ENCODE measurements at places on chromosomes 4 and X.

GRCh38 chr4:145679991-145680455 is at the start of gene C4orf51:
Gene C4orf51, plus strand, starts transcription at chr4:145680146. Its CDS starts 58 bp downstream, at chr4:145680204.
- peak; percentile 9 for DNase-seq

- DNase-seq, result no peak
Measured at GRCh38 chr4:141524116-141524515, 112.3 kb upstream of the IL15 start.

- DNase-seq, result no peak
Measured at GRCh38 chr4:71938776-71939175, 93.0 kb upstream of the NPFFR2 start.

GRCh38 chrX:154650221-154650510 is 3.2 kb downstream of the CTAG2 start:
- DNase-seq, result no peak

GRCh38 chr4:35565640-35566039 is 678.7 kb downstream of the ARAP2 start:
- no peak for DNase-seq

DNA sequence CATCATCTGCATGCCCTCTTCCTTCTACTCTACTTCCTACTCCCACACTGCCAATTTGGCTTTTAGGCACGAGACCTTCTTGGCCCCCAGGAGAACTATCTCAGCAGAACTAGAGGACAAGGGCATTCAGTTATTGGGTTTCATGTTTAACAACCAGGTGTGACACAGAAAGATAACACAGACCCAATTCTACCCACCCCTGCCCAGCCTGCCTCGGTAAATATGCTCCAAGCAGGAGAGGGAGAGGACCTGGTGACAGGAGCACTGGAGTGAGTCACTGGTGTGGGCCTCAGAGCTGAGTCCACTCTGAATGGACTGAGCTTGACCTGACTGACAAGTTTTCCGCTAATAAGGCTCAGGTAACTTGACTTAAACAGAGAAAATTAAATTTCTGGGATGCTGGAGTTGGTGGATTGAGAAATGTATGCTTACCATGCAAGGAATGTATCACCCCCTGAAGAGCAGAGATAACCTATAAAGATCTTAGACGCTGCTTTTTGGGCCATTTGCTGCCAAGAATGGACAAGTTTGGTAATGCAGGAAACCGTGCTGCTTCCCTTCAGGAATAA is 52.5 kb downstream of the CASP3 start:
- no peak for DNase-seq

DNA sequence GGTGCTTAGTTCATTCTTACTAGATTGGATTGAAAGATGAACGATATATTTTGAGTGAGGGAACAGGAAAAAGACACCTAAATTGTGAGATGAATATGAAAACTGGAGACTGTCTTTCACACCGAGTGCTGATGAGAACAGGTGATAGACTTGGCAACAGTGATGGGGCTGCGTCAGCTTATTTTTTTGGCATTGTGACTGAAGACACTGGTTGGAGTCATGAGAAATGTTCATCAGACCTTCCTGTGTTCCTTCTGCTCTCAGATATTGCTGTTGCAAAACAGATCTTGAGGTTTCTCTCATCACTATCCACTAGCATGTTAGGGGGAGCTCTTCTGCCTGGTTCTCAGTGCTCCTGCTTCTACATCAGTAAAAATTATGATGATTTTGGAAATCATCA is 124.2 kb upstream of the KCNIP4 start:
- no peak for DNase-seq

DNA sequence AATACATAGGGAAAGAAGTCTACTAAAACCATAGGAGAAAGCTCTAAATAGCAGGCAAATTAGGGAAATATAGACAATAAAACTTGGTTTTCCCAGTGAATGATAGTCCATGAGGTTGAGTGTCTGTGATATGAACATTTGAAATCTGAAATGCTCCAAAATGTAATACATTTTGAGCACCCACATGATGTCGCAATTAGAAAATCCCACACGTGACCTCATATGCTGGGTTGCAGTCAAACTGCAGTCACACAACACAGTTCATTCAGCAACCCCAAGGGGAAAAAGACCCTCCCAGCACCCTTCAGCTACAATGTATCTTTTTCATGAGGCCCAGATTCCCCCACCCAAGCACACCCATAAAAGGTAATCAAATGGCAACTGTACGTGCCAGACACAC is 155.6 kb downstream of the BTC start:
- no peak for DNase-seq

- no peak for DNase-seq
Measured at GRCh38 chr4:8208565-8208964, 9.5 kb downstream of the SH3TC1 start.

GRCh38 chr4:99149426-99150019 is 5.4 kb upstream of the ADH4 start:
- DNase-seq, result no peak

GRCh38 chrX:13938829-13939530 is 90.7 kb downstream of the GEMIN8 start:
- DNase-seq, result no peak

DNA sequence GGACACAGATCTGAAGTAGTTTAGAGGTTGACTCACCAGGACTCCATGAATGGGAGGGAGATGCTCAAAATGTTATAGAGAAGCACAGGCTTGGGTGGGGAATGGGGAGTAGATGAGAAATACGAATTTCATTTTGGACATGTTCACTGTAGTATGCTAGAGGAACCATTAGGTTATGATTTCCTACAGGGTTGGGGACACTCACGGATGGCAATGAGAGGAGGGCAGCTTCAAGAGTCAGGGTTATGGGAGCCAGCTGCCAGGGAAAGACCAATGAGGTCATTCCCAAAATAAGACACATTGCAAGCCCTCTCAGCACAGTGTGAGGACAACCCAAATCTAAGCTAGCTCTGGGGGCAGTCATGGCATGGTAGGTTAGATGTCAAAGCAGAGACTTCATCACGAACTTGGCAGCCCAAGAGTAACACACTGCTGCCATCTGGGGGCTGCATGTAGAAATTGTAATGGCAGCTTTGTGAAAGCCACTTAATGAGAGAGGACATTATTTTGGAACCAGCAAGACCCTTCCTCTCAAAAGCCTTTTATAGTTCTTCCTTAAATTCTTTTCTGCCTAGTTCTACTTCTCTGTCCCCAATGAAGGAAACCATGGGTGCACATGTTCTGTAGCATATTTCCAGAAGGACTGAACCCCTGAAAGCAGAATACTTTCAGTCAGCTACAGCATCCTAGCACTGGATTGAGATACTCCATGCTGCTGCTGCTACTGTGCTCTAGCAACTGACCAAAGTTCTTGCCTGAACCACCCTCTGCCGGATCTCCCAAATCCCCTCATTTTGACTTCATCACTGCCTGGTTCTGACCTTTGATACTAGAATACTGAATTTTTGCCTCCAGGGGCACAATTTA is 16.2 kb upstream of the ZCCHC12 start:
- DNase-seq, result no peak

- DNase-seq, result no peak
Measured at GRCh38 chr4:26088433-26088928, 174.5 kb downstream of the SMIM20 start.

- no peak for DNase-seq
Measured at GRCh38 chr4:123113155-123113554, 190.8 kb upstream of the NUDT6 start.

DNA sequence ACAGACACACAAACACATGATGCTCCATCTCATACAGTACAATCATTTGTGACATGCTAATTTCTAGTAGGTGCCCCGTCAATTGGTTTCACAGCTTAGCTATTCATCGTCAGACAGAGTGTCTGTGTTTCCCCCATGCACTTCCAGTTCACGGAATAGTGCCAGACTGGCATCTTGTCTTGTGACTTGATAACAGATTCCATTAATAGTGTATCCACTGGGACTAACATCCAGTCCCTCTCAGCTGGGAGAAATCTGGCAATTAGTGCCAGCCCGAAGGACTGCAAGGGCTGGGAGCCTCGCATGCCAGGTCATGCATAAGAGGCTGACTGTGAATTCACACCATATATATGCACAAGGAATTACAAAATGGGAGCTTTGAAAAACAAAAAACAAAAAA is 20.2 kb upstream of the GATB start:
- no peak for DNase-seq

DNA sequence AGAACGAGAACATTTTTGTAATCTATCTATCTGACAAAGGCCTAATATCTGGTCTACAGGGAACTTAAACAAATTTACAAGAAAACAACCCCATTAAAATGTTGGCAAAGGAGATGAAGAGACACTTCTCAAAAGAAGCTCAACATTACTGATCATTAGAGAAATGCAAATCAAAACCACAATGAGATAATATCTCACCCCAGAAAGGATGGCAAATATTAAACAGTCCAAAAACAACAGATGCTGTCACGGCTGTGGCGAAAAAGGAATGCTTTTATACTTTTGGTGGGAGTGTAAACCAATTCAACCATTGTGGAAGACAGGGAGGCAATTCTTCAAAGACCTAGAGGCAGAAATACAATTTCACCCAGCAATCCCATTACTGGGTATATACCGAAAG is 2284.8 kb downstream of the ARAP2 start:
- DNase-seq, result no peak

GRCh38 chr4:169566021-169566818 is 46.2 kb downstream of the NEK1 start:
- no peak for DNase-seq

DNA sequence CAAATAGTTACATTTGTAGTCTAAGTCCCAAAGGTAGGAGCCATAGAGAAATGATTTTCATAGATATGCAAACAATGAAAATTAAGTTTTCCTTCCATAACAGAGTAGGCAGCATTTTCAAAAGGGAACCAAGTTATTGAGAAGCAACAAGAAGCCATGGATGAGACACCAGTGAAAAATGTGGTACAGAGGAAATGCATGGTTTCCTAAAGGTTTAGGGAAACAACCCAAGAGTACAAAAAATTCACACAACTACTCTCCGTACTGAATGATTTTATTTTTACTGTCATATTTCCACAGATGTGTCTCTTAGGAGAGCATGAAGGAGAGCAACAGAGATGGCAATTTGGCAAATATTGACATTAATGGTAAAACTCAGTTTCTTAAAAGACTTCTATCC is 1408.9 kb upstream of the PCDH7 start:
- no peak for DNase-seq

GRCh38 chr4:138087066-138087719 is 155.0 kb downstream of the SLC7A11 start:
- DNase-seq, result no peak

- DNase-seq, result no peak
Measured at GRCh38 chrX:48747415-48748016, 14.0 kb upstream of the GLOD5 start.

GRCh38 chr4:116272336-116272735 is 813.0 kb downstream of the TRAM1L1 start:
- no peak for DNase-seq

GRCh38 chr4:108080747-108081146 is 88.0 kb downstream of the LEF1 start:
- no peak for DNase-seq

DNA sequence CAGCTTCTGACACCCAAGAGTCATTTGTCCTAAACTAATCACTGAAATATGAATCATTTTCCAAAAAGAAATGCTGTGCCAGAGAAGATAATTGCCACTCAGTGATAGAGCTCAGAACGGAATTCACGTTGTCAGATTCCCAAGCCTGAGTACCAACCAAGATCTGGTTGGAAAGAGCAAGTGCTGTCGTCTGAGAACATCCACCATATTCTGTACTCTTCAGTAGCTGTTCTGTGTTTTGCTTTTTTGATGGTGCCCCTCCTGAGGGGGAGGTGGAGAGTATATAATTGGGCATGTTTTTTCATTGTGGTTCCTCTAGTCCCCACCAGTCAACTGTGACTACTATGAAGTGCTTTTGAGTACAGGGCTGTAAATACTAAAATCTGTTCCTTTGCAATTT is 13.2 kb downstream of the RUFY3 start:
- no peak for DNase-seq

- no peak for DNase-seq
Measured at GRCh38 chrX:43436517-43436916, 219.6 kb upstream of the MAOA start.

GRCh38 chr4:8235224-8235623 is 34.3 kb upstream of the HTRA3 start:
- DNase-seq, result no peak

GRCh38 chr4:184812199-184812542 is 13.6 kb downstream of the ACSL1 start:
- DNase-seq, result no peak

GRCh38 chrX:103330681-103331288 is 746 bp downstream of the TCEAL7 start:
- no peak for DNase-seq
